ENCODE measurements at places on chromosomes 12 and 14. TPM values are rescaled to one million over a fixed set of nuclear protein-coding genes. Genes with fewer than 3 reads are reported as not detected.

DNA sequence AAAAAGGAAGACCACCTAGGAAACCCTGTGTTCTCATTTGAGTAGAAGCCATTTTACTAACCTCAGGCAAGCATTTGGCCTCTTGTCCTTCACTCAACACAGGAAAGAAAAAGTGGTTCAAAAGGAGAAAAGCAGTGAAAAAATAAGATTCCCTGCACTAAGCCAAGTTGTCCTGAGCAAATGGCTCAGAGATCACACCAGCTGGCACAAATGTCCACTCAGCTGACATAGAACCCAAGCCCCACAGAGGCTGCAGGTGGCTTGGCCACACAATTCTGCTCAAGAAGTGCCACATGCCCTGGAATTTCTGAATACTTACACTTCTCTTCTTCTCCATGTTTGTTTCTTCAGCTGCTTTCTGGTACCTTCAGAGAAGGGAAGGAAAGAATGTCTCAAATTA lies 52.0 kb downstream of the LIMA1 start:
- no peak for DNase-seq

- no peak for DNase-seq
Measured at GRCh38 chr14:64806862-64807495, 72.7 kb downstream of the SPTB start.

CDC42BPB gene
- total RNA-seq, result 102 TPM

RTN1 gene
- not detected for total RNA-seq

DNA sequence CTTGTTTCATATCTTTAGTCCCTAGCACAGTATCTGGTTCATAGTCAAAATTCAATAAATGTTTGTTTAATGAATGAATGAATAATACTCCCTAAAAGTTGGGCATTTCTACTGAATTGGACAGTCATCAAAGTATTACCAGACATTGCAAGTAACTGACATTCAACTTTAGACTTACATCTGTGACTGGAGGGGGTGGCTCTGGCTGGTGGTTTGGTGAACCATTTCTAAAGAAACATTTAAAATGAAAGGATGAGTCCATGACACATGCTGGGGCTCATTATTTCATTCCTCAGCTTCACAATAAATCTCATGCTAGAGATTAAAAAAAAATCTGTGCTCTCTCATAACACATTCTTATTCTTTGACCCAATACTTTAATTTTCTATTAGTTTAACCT lies 20.6 kb upstream of the CSRNP2 start:
- DNase-seq, result no peak

- DNase-seq, result no peak
Measured at GRCh38 chr14:50260511-50260910, 29.1 kb upstream of the SOS2 start.

DNA sequence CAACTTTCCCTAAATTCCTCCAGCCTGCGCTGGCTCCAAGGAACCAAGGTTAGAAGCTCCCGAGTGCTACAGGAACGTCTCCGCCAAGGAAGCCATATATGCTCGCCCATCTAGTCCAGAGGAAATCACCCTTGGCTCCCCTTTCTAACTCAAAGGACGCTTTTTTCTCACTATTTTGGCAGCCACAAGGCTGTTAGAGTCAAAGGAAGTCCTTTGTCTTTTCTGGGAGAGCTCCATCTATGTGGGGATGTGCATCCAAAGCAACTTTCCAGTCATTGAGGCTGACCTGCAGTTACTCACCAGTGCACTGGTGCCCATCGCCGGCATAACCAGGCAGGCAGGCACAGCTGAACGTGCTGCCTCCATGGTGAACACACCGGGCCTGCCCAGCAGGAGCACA lies 37.6 kb downstream of the RTRAF start:
- no peak for DNase-seq

- no peak for DNase-seq
Measured at GRCh38 chr14:70792939-70793338, 16.4 kb downstream of the MAP3K9 start.

GRCh38 chr12:112111931-112112330 lies 3.3 kb upstream of the NAA25 start:
- DNase-seq, result no peak

MYH6 gene
- total RNA-seq, result not detected

DNA sequence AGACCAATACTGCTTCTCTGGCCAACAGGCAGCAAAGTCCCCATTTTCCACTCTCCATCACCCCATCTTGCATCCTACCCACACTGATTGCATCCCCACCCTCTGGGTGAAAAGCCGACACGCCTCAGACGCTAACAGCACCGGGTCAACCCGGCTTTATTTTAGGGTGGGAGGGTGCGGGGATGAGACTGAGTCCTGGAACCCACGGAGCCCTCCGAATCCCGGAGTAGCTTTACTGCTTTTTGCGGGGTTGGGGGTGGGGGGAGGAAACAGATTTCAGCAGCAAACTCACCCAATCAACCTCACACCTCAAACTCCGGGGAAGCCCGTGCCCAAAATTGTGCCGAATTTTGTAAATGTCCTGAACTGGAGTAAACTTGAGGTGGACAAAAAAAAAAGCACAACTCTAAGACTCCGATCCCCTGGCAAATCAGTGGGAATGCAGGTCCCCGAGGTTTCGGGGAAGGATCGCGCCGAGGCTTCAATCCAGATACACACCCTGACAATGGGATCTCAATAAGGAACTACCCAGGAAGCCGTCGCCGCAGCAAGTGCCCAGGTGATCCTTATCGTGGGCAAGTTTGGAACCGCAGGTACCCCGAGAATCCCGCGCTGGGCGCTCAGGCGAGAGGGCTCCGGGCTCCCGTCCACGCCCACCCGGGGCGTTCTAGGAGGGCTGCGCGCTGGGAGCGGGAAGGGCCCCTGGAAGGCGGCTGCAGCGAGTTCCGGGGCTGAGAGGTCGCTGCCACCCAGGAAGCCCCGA lies 1.1 kb downstream of the GCH1 start:
- no peak for DNase-seq

- DNase-seq, result no peak
Measured at GRCh38 chr12:78331753-78332152, 501.1 kb downstream of the NAV3 start.

GRCh38 chr12:5081016-5081415 lies 37.3 kb downstream of the KCNA5 start:
- DNase-seq, result no peak

DNA sequence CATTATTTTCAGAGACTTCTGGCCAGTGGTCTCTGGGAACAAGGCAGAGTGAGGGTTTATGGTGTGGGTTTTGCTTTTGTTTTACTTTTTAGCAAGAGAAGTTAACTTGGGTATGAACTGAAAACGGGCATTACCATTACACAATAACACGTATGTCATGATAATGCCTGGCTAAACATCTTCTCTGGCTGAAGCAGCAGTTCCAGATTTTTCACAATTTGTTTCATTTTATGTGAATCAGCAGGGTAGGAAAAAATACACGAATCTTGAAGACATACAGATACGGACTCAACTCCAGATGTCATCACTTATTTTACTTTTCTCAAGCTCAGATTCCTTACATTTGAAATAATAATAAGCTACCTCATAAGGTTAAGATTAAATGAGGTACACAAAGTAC lies 2.5 kb upstream of the PCNX4 start:
- DNase-seq, result no peak

- DNase-seq, result peak; percentile 97
Measured at GRCh38 chr14:77760381-77761204, at the start of gene SNW1. TSS of gene SNW1 (minus strand) at chr14:77761156. CDS start at chr14:77761127, 29 bp downstream.

DNA sequence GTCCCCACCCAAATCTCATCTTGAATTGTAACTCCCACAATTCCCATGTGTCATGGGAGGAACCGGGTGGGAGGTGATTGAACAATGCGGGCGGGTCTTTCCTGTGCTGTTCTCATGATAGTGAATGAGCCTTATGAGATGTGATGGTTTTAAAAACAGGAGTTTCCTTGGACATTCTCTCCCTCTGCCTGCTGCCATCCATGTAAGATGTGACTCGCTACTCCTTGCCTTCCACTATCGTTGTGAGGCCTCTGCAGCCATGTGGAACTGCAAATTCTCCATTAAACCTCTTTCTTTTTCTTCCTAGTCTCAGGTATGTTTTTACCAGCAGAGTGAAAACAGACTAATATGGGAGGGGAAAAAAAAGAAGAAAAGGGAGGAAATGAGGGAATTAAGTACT lies 22.6 kb upstream of the ARHGAP5 start:
- no peak for DNase-seq

DNA sequence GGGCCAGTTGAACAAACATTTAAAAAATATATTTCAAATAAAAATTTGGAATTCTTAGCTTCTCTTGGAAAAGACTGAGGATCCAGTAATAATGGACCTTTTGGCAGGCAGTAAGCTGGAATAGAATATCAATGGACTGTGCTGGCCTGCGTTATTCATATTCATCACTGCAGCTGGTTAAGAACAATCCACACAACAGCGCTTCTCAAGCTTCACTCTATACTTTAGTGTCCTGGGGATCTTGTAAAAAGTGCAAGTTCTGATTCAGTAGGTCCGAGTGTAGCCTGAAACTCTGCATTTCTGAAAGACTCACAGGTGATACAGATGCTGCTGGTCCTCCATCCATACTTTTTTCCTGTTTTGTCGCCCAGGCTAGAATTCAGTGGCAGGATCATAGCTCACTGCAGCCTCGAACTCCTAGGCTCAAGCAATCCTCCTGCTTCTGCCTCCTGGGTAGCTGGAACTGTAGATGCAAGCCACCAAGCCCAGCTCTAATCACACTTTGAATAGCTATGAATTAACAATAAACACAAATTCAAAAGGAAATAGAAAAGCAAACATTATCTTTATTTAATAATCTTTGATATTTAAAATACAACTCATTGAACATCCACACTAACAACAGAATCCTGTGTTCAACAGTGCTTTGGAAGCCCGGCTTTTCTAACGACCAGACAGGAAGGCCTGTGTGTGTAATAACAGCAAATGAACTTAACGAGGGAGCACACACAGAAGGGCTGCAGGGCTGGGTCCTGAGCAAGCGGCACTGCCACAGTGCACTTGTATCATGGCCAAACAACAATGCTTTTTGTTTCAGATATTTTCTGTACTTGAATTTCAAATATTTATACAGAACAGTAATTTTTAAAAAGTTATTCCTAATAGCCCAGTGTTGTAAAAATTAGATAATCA lies 18.4 kb upstream of the TRIP11 start:
- DNase-seq, result no peak

DNA sequence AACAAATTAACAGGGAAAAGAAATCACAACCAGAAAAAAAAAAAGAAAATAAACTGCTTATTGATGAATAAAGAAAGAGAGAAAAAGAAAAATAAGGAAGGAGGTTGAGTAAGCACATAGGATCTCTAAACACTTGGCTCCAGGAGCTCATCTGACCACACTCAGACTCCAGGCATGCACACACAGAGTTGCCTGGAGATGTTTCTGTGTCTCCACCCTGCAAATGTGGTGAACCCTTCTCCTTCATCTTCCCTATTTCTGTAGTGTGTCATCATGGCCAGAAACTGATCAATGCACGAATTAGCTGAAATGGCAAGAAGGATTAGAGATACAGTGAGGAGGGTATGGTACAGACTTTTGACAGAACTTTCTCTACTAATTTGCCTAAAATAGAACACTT lies 20.2 kb downstream of the OR4N2 start:
- DNase-seq, result no peak

DNA sequence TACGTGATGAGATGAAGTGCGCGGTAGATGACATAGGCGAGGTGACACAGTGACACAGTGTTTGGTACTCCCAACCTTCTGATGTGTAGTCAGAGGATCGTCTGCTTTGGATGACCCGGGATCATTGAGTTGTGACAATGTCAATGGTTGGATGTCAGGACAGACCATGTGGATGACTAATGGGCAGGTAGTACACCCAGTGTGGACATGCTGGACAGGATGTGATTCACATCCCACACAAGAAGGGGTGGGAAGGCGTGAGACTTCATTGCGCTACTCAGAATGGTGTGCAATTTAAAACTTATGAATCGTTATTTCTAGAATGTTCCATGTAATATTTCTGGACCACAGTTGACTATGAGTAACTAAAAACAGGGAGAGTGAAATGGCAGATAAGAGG lies 23.8 kb downstream of the MAP3K9 start:
- no peak for DNase-seq

ADAM21 gene
- total RNA-seq, result not detected

VRTN gene
- total RNA-seq, result not detected

OTOGL gene
- 0.21 TPM for total RNA-seq

SMARCD1 gene
- 66.7 TPM for total RNA-seq

- no peak for DNase-seq
Measured at GRCh38 chr12:132512197-132513069, 22.5 kb downstream of the FBRSL1 start.

DNA sequence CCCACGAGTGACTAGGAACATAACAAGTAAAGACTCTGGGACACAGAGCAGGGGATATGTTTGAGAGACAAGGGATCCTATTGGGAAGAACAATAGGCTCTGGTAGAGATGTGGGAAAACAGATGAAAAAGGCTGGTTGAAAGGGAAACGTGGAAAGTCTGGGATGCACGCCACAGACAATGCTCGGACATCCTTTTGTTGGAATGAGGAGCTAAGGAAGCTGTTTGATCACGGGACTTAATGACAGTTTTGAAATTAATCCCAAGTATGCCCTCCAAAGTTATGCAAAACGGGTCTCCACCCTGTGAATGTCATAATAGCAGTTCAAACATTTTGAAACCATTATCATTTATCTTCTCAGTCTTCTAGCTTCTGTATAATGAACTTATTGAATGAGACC lies 31.7 kb upstream of the ANO2 start:
- no peak for DNase-seq

BDKRB1 gene
- not detected for total RNA-seq

Data from osteocyte (in vitro differentiated cells).